ENCODE measurements at places on chromosomes 3 and 15. TPM values are rescaled to one million over a fixed set of nuclear protein-coding genes. Genes with fewer than 3 reads are reported as not detected.

GRCh38 chr3:58004973-58005372, 3.2 kb upstream of the FLNB start:
- H3K4me1 ChIP-seq = peaks cover 20% of the 10 kb centered on the region
- H3K27me3 ChIP-seq = no peaks in the 10 kb centered on the region
- H3K27ac ChIP-seq = no peak overlapping the region
- no peak overlapping the region for H3K4me3 ChIP-seq
- H3K36me3 ChIP-seq = no peaks in the 10 kb centered on the region

CCDC33 gene
- not detected for total RNA-seq

B3GALNT1 gene
- 18.5 TPM for total RNA-seq

SEMA6D gene
- 12.1 TPM for total RNA-seq

DNA sequence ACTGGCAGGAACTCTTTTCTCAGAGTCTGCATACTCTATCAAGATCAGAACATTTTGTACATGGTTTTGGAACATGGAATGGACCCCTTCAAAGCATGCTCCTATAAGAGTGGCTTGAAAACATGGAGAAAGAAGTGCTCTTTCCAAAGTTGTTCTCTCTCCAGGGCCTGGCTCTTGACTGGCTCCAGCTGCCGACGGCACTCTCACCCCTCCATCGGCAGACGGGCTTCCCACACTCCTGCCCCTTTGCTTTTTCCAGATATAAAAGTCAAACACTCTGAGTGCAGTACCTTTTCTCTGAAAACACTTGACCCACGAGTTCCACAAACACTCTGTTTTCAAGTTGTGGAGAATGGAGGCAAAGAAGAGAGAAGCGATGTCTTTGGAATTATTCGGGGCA, 72.5 kb upstream of the ONECUT1 start:
- H3K27ac ChIP-seq = no peak overlapping the region
- peaks cover 8% of the 10 kb centered on the region for H3K27me3 ChIP-seq
- no peak overlapping the region for H3K4me3 ChIP-seq
- no peaks in the 10 kb centered on the region for H3K36me3 ChIP-seq
- H3K4me1 ChIP-seq = no peaks in the 10 kb centered on the region
- DNase-seq = no peak

DNA sequence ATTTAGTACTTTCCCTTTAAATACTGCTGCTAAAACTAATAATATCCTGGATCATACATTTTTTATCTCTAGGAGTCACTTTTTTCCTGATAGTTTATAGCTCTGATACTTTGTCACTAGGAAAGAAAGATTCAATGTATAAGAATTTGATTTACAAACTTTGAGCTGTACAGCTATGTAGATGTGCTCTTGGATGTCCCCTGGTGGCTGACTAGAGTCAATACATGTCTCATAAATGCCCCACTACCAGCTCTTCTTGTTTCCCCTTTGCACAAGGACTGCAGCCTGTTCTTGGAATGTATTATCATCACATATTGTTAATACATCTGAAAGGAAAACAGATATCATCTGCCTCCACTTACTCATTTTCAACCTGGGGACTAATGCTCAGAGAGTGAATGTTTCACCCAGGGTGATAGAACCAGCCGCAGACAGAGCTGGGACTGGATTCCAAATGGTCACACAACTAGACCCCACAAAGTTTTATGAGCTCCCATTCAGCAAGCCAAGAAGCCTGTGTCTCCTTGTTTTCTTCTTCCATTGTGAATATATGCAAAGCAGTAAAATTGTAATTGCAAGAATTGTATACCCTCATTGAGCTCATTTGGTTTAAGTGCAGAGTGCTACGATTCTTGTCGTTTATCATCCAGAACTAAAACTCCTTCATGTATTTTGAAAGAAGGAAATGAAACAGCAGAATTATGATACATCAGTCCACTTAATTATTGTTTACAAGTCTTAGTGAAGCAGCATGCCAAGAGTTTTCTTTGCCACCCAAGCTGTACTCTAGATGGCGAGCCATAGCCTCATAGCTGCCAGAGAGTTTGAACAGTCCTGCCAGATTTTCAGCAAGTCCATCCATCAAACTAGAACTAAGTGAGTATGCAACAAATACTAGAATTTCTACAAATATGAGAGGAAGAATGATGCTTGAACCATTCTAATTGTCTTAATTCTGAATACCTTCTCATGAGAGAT, 261.6 kb upstream of the LMCD1 start:
- no peaks in the 10 kb centered on the region for H3K27me3 ChIP-seq
- no peak overlapping the region for H3K27ac ChIP-seq
- H3K4me1 ChIP-seq = peaks cover 9% of the 10 kb centered on the region
- H3K36me3 ChIP-seq = no peaks in the 10 kb centered on the region
- no peak for DNase-seq

DNA sequence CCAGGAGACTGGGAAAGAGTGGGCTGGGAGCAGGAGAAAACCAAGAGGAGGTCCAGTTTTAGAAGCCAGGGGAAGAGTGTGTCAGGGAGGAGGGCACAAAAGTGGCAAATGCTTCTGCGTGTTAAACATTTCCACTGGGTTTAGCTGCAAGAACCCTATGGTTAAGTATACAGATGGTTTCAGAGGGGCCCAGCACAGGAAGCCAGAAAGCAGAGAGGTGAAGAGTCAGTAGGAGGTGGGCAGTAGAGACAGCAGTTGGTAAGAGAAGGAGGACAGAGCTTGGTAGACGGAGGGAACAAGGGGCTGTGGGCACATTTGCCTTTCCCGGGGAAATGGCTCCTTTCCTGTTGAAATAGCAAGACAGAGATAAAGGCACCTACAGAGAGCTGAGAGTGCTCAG, 133.8 kb downstream of the EPHB1 start:
- no peak overlapping the region for H3K27ac ChIP-seq
- H3K36me3 ChIP-seq = no peaks in the 10 kb centered on the region
- H3K4me3 ChIP-seq = no peak overlapping the region

DNA sequence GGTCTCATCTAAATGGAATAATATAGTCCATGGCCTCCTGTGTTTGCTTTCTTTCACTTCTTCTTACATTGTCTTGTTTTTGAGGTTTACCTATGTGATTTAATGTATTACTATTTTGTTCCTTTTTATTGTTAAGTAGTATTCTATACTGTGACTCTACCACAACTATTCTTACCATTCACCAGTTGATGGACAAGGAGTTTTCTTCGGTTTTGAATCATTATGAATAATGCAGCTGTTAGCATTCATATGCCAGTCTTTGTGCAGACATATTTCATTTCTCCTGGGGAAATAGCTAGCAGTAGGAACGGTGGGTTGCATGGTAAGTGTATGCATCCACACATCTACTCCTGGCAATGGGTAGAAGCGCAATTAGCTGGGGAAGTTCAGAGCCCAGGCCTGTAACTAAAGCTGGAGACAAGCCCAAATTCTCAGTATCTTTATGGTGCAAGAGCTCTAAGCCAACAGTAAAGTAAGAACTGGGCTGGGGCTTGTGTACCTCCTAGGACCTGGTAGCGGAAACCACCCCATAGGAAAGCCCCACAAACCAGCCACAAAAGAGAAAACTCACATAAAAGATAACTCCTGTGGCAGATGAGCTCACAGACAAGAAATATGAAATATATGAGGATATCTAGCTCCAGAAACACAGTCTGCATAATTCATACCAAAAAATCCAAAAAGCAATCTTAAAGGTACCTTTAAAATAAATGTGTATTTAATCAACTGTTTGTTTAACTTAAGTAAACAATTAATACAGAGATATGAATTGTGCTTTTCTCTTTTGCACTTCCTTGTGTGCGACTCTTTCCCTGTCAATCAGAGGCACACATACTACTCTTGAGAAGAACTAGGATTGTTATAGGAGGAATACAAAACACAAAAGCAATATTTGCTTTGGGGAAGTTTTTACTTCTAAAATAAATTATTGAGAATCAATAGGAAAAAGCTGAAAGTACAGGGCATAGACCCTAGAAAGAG, 2.7 kb upstream of the CSTA start:
- H3K27ac ChIP-seq = no peak overlapping the region
- no peaks in the 10 kb centered on the region for H3K4me1 ChIP-seq
- no peak for DNase-seq
- H3K36me3 ChIP-seq = no peaks in the 10 kb centered on the region
- H3K4me3 ChIP-seq = no peak overlapping the region

GRCh38 chr15:81776976-81777375, 268.8 kb downstream of the MEX3B start:
- peak; percentile 46 for DNase-seq
- no peak overlapping the region for H3K27ac ChIP-seq
- H3K36me3 ChIP-seq = no peaks in the 10 kb centered on the region
- no peaks in the 10 kb centered on the region for H3K4me1 ChIP-seq

DNA sequence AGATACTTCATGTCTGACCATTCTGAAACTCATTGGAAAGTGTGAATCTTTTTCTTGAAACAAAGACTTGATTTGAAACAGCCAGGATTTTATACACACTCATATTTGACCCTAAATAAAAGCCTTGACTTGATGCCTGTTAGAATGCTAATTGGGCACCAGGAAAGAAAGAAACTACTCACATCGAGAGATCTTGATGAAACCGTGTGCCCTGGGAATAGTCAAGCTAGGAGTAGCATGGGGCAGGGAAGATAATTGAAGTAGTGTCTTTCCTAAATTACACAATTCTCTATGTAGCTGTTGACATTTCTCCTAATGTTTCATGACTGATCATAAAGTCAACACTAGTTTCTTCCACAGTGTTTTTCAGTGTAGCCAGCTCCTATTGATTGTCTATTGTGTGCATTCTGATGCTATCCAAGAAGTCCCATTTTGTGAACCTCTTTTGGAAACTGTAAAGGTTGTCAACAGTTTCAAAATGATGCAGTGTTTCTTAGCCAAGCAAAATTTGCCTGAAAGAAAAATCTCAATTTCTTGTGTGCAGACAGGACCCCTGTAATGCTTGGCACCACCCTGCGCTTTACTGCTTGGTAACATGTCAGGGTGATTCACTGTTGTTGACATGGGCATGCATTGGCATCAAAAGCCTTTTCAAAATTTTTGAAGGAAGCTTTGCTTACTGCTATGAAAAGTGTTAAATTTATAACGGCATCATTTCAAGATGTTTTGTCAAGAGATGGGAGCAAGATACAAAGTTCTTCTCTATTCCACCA, 52.5 kb upstream of the OTOL1 start:
- H3K36me3 ChIP-seq = no peaks in the 10 kb centered on the region
- H3K27ac ChIP-seq = no peak overlapping the region
- DNase-seq = no peak
- peaks cover 4% of the 10 kb centered on the region for H3K27me3 ChIP-seq
- H3K4me3 ChIP-seq = no peak overlapping the region
- H3K4me1 ChIP-seq = no peaks in the 10 kb centered on the region

- H3K4me1 ChIP-seq = peaks cover 84% of the 10 kb centered on the region
- peak overlapping the region; percentile 96 for H3K27ac ChIP-seq
- no peaks in the 10 kb centered on the region for H3K27me3 ChIP-seq
- no peak overlapping the region for H3K4me3 ChIP-seq
- peaks cover 2% of the 10 kb centered on the region for H3K36me3 ChIP-seq
- DNase-seq = no peak
Measured at GRCh38 chr3:8460815-8461456, 40.7 kb upstream of the LMCD1 start.

KNG1 gene
- not detected for total RNA-seq

DNA sequence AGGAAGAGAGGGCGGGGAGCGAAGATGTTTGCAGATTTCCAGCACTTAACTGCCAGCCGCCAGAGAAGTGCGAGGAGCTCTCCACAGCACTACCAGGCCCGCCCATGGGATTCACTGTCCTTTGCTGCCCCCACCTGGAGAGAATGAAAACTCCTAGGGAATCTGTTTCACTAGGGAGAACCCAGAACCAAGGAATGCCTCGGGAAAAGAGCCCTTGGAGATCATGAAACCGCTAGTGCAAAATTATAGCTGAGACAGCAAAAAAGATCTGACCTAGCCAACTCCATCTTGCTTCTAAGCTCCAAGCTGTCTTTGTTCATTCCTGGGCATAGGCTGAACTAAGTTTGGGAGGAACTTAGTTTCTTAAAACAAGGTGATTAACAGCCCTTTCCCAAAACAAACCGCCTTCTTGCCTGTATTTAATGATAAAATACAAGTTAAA, 82.6 kb upstream of the GCNT3 start:
- no peak overlapping the region for H3K27ac ChIP-seq
- peaks cover 18% of the 10 kb centered on the region for H3K27me3 ChIP-seq
- peak; percentile 94 for DNase-seq

DNA sequence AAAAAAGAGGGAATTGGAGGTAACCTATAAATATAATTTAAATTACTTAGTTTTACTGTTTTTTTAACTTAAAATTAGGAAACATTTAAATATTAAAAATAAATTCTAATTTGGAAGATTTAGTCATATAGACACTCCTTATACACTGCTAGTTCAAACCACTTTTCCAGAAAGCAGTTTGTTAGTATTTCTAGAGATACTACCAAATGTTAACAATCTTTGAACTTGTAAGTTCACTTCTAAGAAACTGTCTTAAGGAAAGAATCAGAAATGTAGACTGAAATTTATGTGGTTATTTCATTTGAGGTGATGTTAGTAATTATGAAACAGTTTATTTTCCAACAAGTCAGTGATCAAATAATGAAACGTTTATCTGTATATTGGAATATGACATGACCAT, 22.7 kb downstream of the CTDSPL2 start:
- no peak for DNase-seq
- no peaks in the 10 kb centered on the region for H3K27me3 ChIP-seq
- no peak overlapping the region for H3K27ac ChIP-seq
- no peaks in the 10 kb centered on the region for H3K4me1 ChIP-seq
- no peak overlapping the region for H3K4me3 ChIP-seq
- H3K36me3 ChIP-seq = peaks cover 2% of the 10 kb centered on the region

AADACL2 gene
- not detected for total RNA-seq

- H3K27ac ChIP-seq = no peak overlapping the region
- no peak overlapping the region for H3K4me3 ChIP-seq
- H3K4me1 ChIP-seq = no peaks in the 10 kb centered on the region
- peaks cover 31% of the 10 kb centered on the region for H3K27me3 ChIP-seq
- no peaks in the 10 kb centered on the region for H3K36me3 ChIP-seq
- no peak for DNase-seq
Measured at GRCh38 chr15:59543721-59544547, 67.6 kb upstream of the GCNT3 start.

- H3K36me3 ChIP-seq = no peaks in the 10 kb centered on the region
- DNase-seq = no peak
- H3K27me3 ChIP-seq = no peaks in the 10 kb centered on the region
- no peak overlapping the region for H3K27ac ChIP-seq
- no peaks in the 10 kb centered on the region for H3K4me1 ChIP-seq
Measured at GRCh38 chr3:70558956-70559355, 246.5 kb upstream of the MDFIC2 start.

SH2D7 gene
- not detected for total RNA-seq

- H3K36me3 ChIP-seq = peaks cover 36% of the 10 kb centered on the region
- H3K27ac ChIP-seq = peak overlapping the region; percentile 92
- peak overlapping the region; percentile 30 for H3K4me3 ChIP-seq
- H3K27me3 ChIP-seq = no peaks in the 10 kb centered on the region
Measured at GRCh38 chr15:80494351-80494751, 90.2 kb downstream of the ARNT2 start.

- no peak overlapping the region for H3K27ac ChIP-seq
- H3K4me3 ChIP-seq = no peak overlapping the region
- H3K27me3 ChIP-seq = no peaks in the 10 kb centered on the region
- peaks cover 51% of the 10 kb centered on the region for H3K36me3 ChIP-seq
- H3K4me1 ChIP-seq = peaks cover 10% of the 10 kb centered on the region
Measured at GRCh38 chr15:99656205-99656604, 77.0 kb downstream of the LYSMD4 start.
